ENCODE measurements at places on chromosomes 16 and 17.

- DNase-seq = no peak
Observed at GRCh38 chr17:17946093-17946492, 26.1 kb downstream of the TOM1L2 start.

DNA sequence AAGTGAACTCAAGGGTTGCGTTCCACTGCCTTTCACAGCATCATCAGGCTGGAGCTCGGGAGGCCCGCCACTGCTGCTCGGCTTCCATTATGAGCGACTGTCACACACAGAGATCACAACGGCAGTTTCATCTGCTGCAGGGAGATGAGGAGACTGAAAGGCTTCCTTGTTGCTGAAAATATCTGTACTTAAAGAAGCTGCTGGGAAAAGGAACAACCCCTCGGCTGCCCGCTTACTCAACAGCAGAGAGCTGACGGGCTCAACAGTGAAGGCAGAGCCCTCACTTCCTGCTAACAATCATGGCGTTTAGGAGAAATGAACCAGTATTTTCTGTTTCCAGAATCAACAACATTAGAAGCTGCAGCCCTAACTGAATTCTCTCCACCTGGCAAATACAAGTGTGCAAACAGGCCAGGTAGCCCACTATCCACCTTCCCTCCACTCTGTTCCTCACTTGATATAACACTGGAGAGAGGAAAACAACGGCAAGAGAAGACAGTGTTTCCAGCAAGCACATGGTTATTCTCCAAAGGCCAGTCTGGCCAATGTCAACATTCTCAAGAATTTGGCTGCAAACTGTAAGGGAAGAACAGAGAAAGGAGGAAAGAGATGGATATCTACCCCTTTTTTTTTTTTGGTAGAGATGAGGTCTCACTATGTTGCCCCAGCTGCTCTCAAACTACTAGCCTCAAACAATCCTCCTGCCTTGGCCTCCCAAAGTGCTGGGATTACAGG is 33.7 kb downstream of the MBTPS1 start:
- DNase-seq = no peak

DNA sequence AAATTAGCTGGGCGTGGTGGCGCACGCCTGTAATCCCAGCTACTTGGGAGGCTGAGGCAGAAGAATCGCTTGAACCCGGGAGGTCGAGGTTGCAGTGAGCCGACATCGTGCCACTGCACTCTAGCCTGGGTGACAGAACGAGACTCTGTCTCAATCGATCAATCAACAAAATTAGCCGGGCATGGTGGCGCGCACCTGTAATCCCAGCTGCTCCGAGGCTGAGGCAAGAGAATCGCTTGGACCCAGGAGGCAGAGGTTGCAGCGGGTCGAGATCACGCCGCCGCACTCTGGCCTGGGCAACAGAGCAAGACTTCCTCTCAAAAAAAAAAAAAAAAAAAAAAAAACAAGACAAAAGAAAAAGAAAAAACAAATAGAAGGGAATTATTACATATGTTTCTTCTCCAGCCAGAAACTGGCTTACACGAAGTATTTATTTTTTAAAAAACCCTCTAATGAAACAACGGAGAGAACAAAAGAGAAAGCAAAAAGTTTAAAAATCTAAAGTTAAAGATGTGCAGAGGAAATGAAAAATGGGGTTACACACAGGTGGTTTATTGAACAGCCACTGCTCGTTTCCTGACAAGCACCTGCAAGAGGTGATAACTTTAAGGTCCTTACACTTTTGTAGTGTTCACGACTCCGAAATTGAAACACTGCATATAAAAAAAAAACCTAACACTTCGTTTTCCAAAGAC is 1.4 kb downstream of the SYNRG start:
- no peak for DNase-seq

DNA sequence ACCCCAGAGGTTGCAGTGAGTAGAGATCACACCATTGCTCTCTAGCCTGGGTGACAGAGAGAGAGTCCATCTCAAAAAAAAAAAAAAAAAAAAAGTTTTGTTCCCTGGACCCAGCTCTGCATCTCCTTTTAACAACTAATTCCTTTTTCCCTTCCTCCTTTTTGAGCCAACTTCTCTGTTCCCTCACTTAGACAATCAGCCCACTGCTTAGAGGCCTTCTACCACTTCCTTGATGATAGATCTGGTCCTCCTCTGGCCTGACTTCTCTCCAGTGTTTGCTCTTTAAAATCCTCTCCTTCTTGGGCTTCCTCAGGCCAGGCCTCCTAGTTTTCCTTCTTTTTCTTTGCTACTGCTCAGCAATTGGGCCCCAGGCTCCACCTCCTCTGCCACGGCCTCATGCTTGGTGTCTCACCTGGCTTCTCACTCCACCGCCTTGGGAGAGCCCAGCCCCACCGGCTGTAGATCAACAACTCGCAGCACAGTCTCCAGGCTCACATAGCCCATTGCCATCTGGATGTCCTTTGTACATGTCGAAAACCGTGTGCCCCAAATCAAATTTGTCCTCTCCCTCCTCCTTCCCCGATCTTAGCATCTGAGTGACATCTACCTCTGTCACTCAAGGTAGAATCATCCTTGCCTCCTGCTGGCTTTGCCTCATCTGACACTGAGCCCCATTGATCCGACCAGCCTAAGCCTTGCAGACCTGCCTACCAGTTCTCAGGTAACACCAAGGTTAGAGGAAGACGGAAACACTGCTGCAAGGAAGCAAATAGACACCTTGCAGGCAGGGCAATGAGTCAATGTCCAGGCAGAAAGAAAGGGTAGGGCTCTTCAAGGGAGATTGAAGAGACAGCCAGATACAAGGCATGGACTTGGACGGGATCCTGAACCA is 17.4 kb downstream of the ARHGAP27 start:
- DNase-seq = no peak

- no peak for DNase-seq
Observed at GRCh38 chr16:79668502-79668901, 68.0 kb upstream of the MAF start.

DNA sequence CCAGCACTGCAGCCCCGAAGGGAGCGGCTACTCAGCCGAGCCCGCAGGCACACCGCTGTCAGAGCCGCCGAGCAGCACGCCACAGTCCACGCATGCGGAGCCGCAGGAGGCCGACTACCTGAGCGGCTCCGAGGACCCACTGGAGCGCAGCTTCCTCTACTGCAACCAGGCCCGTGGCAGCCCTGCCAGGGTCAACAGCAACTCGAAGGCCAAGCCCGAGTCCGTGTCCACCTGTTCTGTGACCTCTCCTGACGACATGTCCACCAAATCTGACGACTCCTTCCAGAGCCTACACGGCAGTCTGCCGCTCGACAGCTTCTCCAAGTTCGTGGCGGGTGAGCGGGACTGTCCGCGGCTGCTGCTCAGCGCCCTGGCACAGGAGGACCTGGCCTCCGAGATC is 42.4 kb downstream of the SREBF1 start:
- DNase-seq = no peak

- DNase-seq = peak; percentile 78
Observed at GRCh38 chr16:89828199-89828869, at the start of gene SPIRE2. Gene SPIRE2, plus strand, starts transcription at chr16:89828475. Its CDS starts 76 bp downstream, at chr16:89828551.

GRCh38 chr16:50550866-50551641 is 2.9 kb downstream of the NKD1 start:
- DNase-seq = no peak

Data from GM12891 (cell line).